Stimulated activated CD8-positive, alpha-beta memory T cell treated with anti-CD3 and anti-CD28 coated beads, Interleukin-7, amount 100 ng/mL, for 24 hours (primary cell): ENCODE measurements at places on chromosomes 4 and X.

GRCh38 chr4:90476019-90476418 is 348.8 kb downstream of the CCSER1 start:
- no peak for DNase-seq

GRCh38 chr4:3807311-3807710 is 41.1 kb downstream of the ADRA2C start:
- no peak for DNase-seq

DNA sequence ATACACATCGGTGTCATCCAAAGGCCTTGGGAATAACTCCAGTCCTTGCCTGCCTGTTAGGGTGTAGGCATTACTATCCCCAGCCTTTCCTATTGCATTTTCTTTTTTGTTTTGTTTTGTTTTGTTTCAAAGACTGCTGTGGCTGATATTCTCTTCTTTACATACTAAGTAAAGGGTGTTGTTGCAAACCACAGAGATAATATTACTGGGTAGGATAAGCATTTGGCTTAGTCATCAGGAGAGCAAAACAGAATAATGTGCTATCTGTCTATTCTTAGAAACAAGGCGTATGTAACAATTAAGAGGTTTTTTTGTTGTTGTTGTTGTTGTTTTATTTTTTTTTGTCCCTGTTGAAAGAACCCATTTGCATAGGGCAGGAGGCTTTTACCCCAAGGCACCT is 41.8 kb downstream of the UGT2B28 start:
- no peak for DNase-seq

- DNase-seq = no peak
These were observed 105.8 kb downstream of the TBX22 start for GRCh38 chrX:80120335-80120734.

DNA sequence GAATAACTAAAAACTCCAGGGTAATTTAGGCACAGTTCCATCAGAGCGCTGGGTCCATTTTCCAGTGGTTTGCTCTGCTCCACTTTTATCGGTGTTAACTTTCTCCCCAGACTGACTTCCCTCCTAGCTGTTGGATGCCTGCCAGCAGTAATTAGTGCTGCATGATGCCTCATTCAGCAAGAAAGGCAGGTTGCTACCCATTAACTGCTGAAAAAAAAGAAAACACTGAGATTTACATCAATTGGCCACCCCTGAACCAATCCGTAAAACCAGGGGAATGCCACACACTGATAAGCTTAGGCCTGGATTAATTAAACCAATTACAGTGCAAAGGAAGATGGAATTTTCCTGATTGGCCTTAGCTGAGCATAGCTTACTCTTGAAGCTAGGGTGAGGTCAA is 182.4 kb upstream of the CXXC4 start:
- DNase-seq = no peak

DNA sequence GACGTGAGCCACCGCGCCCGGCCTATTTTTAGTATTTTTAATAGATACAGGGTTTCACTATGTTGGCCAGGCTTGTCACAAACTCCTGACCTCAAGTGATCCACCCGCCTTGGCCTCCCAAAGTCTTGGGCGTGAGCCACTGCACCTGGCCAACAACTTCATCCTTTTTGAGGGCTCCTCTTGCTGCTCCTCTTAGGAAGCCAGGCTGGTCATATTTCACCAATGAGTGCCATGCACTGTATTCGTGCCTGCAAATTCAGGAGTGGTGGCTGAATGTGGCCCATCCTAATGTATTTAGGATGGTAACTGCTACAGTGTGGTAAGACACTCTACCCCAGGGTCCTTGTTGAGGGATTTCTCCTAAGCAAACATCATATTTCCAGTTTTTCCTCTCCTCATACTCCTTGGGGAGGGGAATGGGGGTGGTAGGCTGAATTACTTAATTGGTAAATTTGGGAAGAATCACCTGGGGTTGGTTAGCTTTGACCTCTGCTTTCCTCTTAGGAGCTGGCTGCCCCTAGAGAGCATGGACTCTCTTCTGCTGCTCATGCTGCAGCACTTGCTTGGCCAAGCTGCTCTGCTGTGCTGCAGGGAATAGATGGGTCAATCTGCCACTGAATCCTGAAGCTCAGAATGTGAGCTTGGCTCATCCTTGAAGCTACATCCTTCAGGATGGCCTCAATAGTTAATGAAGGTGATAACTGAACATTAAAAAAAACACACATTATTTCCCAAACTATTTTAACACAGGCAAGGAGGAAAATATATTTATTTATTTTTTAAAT is 167.4 kb downstream of the HS3ST1 start:
- DNase-seq = no peak

GRCh38 chrX:17438221-17438620 is 63.2 kb downstream of the NHS start:
- no peak for DNase-seq

- DNase-seq = no peak
These were observed 780.7 kb downstream of the PCDH18 start for GRCh38 chr4:136751556-136751955.

DNA sequence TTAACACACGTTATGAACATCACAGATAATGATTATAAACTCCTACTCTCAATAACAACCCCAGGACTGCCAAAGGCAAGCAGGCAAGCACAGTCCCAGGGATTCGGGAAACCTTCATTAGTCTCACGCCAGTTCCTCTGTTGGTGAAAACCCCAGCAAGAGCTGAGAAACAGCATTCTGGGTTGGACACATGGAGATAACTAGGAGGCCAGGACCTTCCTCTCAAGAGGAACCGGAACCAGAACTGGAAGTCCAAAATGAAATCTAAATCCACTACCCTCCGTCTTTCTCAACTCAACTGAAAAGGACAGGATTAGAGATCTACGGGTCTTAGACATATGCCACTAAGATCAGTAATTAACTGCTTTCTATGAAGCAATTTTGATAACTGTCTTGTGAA is 3.8 kb downstream of the VEGFC start:
- no peak for DNase-seq

- DNase-seq = no peak
These were observed 291.8 kb upstream of the HAND2 start for GRCh38 chr4:173821876-173822275.
